ENCODE measurements at places on chromosomes 6 and 20. TPM values are rescaled to one million over a fixed set of nuclear protein-coding genes. Genes with fewer than 3 reads are reported as not detected.

DNA sequence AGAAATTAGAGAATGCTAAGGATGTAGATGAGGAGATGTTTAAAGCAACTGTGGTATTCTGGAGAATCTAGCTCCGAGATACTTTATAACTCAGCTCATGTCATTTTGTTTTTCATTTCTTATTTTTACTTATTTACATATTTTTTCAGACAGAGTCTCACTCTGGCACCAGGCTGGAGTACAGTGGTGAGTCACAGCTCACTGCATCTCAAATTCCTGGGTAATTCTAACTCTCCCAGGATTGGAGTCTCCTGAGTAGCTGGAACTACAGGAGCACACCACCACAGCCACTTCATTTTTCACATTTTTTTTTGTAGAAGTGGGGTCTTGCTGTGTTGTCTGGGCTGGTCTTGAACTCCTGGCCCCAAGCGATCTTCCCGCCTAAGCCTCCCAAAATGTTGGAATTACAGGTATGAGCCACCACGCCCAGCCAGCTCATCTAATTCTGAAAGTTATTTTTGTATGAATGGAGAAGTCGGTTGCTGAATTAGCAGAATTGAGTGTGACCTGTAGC lies 94.3 kb upstream of the FAM8A1 start:
- DNase-seq, result no peak

DNA sequence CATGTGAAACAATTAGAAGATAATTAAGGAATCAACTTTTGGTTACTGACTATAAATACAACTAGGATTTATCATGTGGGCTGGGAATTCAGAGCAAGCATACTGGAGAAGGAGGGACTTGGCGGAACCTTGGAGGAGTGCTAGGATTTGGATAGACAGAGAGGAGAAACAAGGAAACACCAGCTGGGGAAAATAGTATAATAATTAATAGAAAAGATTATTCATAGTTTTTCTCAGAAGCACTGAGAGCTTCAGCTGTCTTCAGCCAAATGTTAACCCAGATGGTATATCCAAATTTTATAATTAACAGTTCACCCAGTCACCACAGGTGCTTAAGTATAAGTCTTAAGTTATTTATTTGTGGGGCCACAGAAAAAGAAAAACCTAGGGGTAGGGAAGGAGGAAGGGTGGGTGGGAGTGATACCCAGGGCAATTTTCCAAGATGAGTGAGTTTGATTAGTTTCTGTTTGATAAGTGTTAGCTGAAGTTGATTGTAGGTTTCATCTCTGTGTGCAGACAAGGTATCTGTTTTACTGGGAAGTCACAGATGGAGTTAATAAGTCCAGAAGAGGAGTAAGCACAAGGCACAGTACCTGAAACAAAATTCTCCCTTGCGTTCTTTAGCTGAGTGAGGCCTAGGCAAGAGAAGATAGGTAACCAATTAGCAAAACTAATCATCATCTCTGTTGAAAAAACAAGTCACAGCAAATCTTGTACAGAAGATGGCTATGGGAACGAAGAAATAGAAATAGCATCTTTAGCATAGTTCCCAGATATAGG lies 175.5 kb downstream of the TFAP2B start:
- no peak for DNase-seq

The CLPSL1 gene
- total RNA-seq, result not detected

GRCh38 chr6:143958839-143959399 lies 49.1 kb downstream of the PLAGL1 start:
- no peak for DNase-seq

Measured in glomerular endothelial cell (primary cell).